Stimulated activated CD8-positive, alpha-beta memory T cell treated with anti-CD3 and anti-CD28 coated beads, Interleukin-12 subunit alpha, Interleukin-12 subunit beta, amount 100 ng/mL, for 4 hours (primary cell): ENCODE measurements at places on chromosomes 2 and 18.

GRCh38 chr2:60500861-60501260 is 52.6 kb downstream of the BCL11A start:
- no peak for DNase-seq

DNA sequence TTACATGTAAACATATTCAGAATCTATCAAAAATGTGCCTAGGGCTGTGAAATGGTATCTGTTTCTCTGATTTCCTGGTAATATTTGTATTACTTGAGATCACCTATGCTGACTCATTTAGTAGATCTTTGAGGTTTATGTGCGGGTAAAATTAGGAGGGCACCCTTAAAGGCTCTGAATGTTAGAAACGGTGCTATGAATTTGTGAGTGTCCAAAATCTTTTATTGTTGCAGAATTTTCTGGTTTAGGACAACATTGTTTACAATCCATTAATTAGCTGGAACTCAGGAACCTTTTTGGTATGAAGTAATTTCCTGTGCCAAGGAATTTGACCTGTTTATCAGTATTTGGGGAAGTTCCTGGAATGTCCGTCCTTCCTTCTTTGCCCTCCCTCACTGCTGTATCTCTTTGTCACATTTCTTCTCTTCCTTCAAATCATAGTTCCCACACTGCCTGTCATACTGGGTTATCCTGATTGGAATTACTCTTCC is 130.5 kb downstream of the TANC1 start:
- no peak for DNase-seq

GRCh38 chr2:46164529-46165301 is 132.5 kb upstream of the EPAS1 start:
- no peak for DNase-seq

- DNase-seq, result no peak
Measured at GRCh38 chr2:144079803-144080202, 440.1 kb downstream of the ZEB2 start.

DNA sequence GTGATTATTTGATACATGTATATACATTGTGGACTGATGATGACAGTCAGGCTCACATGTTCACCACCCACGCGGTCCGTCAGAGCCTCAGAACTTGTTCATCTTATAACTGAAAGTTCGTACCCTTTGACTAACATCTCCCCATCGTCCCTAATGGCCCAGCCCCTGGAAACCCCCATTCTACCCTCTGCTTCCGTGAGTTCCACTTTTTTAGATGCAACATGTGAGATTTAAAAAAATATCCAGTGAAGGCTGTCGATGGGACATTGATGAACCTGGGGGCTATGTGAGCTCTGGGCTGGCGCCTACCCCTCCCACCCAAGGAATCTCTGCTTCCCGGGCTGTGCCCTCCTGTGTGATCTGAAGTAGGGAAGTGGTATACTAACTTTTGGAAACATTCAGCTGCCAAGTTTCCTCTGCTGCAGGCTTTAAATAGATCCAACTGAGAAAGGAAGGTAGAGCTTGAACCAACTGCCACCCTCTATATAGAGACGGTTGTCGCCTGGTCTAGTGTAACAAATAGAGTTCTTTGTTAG is 163.8 kb downstream of the FAM210A start:
- DNase-seq, result peak; percentile 55

GRCh38 chr2:218472988-218473387 is 54.1 kb downstream of the VIL1 start:
- DNase-seq, result no peak

DNA sequence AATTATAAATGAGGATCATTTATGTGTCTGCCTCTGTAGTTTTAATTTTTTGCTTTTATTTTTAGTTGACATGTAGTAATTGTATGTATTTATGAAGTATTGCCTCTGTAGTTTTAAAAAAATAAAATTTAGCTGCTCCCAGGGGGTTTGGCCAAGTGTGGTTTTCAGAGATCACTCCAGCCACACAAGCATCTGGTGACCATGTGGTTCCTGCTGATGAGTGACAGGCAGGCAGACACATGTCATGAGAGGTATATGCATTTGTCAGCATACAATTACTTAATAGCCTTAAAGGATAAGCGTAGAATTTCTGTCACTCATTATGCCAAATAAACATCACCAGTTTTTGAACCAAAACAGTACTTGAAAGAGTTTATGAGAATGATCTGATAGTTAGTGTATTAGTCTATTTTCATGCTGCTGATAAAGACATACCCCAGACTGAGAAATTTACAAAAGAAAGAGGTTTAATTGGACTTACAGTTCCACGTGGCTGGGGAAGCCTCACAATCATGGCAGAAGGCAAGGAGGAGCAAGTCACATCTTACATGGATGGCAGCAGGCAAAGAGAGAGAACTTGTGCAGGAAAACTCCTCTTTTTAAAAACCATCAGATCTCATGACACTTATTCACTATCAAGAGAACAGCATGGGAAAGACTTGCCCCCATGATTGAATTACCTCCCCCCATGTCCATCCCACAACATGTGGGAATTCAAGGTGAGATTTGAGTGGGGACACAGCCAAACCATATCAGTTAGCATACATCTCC is 29.6 kb downstream of the MREG start:
- DNase-seq, result no peak

- no peak for DNase-seq
Measured at GRCh38 chr2:53969285-53969967, 1.4 kb downstream of the PSME4 start.

GRCh38 chr2:33372940-33373553 is 103.4 kb upstream of the RASGRP3 start:
- no peak for DNase-seq

DNA sequence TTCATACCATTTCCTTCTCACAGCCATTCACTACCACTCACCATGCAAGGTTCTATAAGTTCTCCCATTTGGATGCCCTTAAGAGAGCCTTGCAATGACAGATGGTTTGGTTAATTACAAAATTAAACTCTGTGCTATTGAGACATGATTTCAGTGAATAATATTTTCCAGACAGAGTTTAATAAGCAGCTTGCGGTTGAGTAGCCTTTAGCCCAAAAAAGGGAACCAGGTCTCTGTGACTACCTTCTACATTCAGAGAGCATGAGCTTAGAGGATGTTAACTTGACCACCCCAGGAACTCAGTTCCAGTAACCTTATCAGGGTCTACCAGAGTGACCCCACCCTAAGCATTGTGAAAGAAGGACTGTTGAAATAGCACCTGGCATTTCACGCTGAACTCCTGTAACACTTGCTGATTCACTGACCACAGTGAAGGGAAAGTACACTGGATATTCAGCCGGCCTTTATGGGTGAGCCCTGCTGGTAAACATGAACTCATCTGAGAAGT is 1173.1 kb upstream of the ZEB2 start:
- no peak for DNase-seq

GRCh38 chr2:56540916-56541315 is 357.1 kb downstream of the CCDC85A start:
- no peak for DNase-seq

DNA sequence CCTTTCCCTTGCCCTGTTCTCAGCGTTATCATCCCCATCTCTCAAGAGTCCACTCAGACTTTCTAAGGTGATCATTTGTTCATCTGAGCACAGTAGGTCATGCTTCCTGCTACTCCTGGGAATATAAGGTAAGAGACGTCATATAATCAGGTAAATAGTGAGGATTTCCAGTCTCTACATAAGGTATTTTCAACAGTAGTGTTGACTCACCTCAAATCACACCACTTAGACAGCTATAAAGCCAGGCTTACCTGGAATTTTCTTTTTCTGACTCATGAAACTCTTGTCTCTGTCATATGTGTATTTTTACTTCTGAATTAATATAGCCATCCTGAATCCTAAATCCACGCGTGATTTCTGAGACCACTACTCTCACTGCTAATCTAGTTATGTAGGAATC is 443.2 kb downstream of the ARHGAP15 start:
- no peak for DNase-seq

GRCh38 chr18:68263481-68263880 is 451.4 kb downstream of the TMX3 start:
- no peak for DNase-seq

DNA sequence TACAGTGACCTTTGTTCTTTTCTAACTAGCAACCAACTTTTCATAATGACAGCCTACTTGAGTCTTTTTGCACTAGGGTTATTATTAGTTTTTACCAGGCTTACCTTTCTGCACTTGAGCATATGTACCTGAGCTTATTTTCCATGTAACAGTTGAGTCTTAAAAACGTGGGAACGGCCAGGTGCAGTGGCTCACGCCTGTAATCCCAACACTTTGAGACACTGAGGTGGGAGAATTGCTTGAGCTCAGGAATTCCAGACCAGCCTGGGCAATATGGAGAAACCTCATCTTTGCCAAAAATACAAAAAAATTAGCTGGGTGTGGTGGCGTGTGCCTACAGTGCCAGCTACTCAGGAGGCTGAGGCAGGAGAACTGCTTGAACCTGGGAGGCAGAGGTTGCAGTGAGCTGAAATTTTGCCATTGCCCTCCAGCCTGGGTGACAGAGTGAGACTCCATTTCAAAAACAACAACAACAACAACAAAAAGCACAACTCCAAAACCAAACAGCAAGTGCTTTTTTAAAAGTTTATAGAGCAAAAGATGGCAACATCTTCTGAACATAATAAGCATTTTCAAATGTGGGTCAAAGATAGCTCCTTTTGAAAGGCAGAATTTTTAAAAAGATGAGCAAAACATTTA is 57.1 kb upstream of the CD28 start:
- DNase-seq, result no peak

DNA sequence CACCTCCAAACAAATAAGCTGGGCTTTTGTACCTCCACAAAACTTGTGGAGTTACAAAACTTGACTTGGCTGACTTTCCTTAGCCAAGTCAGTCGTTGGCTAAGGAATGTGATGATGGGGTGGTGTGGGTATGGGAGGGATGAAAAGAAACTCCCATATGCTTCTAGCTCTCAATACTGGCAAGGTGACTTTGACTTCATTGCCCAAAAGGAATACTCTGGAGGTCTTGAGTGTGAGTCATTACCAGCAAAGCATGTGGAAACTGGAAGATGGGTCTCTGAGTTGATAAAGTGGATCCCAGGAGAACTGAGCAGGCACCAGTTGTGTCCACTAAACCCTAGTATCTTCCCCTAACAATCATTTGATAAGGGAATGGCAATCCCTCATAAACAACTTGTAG is 226.7 kb downstream of the GULP1 start:
- DNase-seq, result no peak

GRCh38 chr2:176240301-176240700 is 28.9 kb upstream of the MTX2 start:
- DNase-seq, result no peak

DNA sequence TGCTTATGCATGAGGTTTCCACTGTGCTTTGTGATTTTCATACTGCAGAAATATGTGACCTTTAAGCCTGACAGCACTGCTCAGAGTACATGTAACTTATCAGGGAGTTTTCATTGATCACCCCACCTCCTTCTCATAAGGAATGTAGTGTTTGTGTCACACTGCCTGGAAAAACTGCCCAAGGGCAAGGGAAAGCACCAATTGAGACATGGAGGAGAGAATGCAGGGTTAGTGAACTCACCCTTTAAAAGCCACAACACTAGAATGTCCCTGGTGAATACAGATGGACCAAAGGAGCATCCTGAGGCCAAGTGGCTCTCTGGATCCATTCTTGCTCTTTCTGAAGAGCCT is 147.2 kb upstream of the SPATS2L start:
- no peak for DNase-seq

GRCh38 chr2:31529256-31529655 is 51.5 kb downstream of the SRD5A2 start:
- no peak for DNase-seq

DNA sequence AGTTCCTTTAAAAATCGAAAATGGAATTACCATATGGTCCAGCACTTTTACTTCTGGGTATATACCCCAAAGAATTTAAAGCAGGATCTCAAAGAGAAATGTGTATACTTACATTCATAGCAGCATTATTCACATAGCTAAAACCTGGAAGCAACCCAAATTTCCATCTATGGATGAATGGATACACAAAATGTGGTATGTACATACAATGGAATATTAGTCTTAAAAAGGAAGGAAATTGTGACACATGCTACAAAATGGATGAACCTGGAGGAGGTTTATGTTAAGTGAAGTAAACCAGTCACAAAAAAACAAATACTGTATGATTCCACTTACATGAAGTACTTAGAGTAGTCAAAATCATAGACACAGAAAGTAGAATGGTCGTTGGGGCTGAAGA is 147.9 kb upstream of the LTBP1 start:
- DNase-seq, result no peak

DNA sequence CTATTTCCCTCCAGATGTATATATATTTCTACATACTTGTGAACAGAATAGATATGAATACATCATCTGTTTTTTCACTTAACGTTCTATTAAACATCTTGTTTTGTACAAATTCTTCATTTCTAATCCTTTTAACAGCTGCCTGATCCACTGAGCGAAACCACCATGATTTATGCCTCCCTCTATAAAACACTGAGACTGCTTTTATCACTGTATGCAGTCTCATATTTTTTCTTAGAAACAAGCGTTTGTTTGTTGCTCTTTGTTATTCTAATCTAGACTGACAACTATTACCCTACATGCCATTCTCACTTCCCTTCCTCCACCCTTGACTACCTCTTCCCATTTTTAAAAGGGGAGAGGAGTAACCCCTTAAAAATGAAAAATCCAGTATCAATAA is 88.2 kb downstream of the DTNB start:
- no peak for DNase-seq

GRCh38 chr2:232323328-232323650 is 55.3 kb upstream of the ALPP start:
- no peak for DNase-seq

DNA sequence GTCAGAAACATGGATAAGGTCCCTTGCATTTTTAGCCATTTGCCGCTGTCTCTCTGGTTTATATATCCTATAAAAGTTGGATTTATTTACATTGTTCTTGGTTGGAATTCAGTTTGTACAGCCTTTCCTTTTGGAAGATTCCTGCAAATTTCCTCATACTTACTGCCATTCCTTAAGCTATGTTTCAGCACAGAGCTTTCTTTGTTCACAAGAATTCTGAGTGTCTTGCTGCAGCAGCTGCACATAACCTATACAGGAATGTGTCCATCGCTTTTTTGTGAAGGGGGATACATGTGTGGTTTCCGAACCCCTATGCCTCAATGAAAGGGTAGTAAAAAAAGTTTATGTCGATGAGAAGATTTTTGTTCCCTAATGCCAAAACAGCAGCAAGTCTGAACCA is 48.3 kb upstream of the CCDC68 start:
- no peak for DNase-seq
